SK-N-DZ (cell line): ENCODE measurements at places on chromosomes 16 and 17.

GRCh38 chr17:59796138-59796537 is 88.7 kb downstream of the VMP1 start:
- no peak for DNase-seq

GRCh38 chr16:10245002-10245401 is 62.8 kb upstream of the GRIN2A start:
- no peak for DNase-seq

DNA sequence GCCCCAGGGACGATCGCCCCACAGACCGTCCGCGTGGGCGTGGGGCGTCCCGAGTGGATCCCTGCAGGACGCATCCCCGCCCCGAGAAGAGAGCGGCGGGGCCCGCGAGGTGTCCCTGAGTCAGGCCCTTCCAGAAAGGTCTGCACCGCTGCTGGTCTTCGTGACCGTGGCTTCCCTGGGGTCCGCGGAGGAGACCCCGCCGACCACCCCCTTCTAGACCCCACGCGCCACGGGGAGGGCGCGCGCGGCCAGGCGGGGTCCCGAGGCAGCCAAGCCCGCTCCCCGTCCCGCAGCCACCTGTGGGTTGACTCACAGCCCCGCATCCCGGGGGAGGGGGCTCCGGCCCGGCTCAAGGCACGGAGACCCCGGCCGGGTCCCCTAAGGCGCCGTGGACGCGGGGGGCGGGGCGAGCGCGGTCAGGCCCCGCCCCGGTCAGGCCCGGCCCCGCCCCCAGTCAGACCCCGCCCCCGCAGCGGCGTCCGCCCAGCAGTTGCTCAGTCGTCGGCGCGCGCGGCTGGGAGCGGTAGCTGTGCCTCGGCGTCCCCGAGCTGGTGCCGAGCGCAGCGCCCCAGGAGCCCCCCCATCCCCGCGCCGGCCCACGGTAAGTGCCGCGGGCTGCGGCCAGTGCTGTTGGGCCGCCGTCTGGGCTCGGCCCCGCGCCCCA is at the start of gene BAIAP3:
Gene BAIAP3, plus strand, starts transcription at position 497 of the 664 bp plus-strand sequence. CDS start 4,905 bp downstream, outside the sequence.
- DNase-seq = no peak

GRCh38 chr16:89332902-89333245 is 115.4 kb downstream of the ZNF778 start:
- no peak for DNase-seq

DNA sequence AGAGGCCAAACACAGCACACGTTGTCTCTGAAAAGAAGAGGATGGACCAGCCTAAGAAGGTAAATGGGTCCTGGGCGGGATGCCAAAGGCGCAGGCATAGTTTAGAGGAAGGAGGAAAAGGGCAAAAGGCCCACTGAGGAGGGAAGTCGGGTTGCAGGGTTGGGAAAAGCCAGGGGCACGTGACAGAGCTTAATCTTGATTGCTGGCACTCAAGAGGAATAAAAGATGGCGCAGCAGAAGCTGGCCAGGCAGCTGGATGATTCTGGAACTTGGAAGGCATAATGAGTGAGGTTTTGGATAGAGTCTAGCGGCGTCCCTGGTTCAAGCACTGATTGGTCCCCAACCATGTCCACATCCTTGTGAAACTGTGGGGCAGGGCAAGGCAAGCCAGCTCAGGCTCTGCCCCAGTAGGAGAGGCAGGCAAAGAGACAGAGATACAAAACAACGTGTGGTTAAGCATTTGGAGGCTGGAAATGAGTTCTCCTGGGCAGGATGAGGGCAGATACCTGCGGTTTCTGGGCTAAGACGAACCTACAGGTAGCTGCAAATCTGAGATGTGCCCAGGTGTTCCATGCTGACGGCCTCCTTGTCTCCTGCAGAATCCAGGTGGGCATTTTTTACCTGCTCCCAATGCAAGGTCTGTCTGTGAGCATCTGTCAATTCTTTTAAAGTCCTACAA is 52.7 kb upstream of the CIBAR2 start:
- no peak for DNase-seq

DNA sequence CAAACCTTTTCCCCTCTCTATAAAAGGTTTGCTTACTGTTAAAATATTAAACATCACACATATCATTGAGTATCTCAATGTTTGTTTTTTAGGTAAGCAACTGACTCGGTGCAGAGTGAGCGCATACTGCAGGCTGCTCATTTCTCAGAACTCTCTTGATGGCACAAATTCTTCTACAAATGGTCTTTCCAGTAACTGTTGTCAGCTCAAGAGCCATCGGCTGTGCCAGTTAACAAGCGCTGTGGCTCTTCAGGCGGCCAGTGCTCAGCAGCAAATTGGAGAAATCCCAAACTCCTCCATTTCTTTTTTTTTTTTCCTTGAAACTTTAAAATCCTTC is 8.6 kb downstream of the ABCA3 start:
- no peak for DNase-seq

DNA sequence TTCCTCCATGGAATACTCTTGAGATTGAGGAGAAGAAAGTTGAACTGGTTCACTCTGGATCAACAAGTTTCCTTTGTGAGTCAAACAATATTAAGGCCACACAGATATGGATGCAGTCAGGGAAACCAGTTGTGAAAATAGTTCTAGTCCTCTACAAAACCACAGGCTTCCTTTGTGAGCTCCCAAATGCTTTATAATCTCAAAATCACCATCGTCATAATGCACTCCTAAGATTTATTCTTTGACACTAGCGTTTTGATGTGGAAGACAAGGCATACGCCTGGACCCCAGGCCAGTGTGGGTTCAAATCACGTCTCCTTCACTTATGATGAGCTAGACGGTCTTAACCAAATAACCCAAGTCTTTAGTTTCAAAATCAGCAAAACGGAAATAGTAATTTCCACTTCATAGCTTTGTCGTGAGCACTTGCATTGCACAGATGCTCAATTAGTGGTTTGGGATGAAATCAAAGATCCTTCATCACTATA is 142.6 kb downstream of the STX8 start:
- DNase-seq = no peak

DNA sequence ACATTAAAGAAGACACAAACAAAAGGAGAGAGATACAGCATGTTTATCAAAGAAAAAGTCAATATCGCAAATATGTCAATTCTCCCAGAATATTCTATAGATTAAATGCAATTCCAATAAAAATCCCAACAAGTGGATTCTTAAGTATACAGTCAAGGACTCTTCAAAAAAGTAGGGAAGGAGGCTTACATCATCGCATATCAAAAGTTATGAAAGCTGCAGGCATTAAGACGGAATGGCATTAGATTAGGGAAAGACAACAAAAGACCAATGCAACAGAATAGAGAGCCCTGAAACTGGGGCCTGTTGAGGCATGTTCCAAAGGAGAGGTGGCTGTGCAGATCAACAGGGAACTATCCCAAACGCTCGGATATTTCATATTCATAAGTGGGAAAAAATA is 76.0 kb downstream of the MARCHF10 start:
- no peak for DNase-seq

- DNase-seq = no peak
Measured at GRCh38 chr17:82127704-82128103, 29.7 kb upstream of the FASN start.

DNA sequence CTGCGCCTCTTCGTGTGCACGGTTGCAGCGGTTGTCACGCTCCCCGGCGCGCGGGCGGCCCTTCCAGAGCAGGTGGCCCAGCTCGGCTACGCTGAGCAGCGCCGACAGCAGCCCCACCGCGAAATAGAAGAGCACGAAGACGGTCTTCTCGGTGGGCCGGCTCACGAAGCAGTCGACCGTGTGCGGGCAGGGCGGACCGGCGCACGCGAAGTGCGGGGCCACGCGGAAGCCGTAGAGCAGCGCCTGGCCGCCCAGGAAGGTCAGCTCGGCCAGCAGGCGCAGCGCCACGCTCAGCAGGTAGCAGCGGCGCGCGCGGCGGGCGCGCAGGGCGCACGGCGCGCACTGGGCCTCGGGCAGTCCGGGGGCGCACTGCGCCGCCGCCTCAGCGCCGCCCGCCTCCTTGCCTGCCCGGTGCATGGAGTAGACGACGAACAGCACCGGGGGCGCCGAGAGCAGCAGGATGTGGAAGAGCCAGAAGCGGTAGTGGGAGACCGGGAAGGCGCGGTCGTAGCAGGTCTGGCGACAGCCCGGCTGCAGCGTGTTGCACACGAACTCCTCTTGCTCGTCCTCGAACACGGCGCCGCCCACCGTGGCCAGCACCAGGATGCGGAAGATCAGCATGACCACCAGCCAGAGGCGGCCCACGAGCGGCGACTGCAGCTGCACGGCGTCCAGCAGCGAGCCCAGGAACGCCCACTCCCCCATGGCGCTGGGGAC is 1.3 kb downstream of the GJD3 start:
- no peak for DNase-seq

GRCh38 chr16:80046848-80047247 is 446.3 kb upstream of the MAF start:
- DNase-seq = no peak

GRCh38 chr17:63832455-63832854 is 5.0 kb upstream of the FTSJ3 start:
- no peak for DNase-seq

GRCh38 chr17:4543557-4544026 is 11.6 kb downstream of the MYBBP1A start:
- no peak for DNase-seq

GRCh38 chr16:87250431-87250960 is 66.7 kb downstream of the C16orf95 start:
- no peak for DNase-seq

DNA sequence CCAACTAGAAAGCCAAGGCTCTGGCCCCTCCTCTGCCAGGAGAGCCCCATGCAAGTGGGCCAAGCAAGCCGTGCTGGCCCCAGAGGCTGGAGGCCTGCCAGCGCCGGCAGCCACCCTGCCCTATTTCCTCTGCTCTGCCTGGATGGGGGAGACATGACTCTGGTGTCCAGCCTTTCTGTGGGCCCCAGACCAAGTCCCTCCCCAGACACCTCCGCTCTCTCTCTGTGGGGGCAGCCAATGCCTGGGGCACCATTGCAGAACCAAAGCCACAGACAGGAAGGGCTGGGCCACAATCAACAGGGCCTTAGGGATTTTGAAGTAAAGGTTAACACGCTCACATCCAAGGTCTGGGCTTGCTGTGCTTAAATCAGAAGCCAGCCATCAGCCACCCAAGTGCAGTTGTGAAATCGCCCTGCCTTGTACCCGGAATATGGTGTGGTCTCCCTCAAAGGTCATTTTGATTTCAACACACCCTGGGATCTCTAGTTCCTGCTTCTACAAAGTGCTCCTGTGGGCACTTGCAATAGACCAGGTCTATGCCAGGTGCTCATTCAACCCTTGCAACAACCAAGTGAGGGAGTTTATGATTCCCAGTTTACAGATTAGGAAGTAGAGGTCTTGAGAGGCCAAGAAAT is 63.5 kb upstream of the TEX2 start:
- DNase-seq = no peak

DNA sequence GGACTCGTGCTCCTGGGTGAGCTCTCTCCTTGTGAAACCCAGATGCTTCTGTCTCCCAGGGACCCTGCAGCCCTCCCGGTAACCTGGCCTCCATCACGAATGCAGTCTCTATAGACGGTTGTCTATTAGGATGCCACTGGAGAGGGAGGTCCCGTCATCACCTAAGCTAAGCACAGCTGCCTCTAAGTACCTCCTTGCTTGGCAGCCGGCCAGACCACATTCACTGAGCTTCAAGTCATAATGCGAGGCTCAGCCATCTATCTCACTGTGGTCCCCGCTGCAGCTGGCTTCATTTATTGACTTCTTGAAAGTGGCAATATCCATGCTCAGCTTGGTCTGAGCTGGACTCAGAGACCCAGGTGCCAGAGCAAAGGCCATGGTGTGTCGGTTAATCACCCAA is 74.5 kb upstream of the HSBP1 start:
- DNase-seq = no peak

DNA sequence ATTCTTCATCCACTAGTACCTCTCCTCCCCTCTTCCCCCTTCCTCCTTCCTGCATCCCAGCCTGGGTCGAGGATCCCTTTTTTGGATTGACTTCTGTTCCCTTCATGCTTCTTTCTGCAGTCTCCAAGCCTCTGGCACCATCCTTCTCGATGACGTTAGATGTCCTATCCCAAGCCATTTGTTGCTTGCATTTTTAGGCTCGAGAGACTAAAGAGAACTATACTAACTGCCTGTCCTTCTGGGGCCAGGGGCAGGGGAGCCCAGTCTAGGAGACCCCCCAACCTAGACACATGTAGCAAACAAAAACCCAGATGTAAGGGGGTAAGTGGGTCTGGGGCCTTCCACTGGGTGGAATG is 23.9 kb downstream of the UNK start:
- no peak for DNase-seq

- DNase-seq = no peak
Measured at GRCh38 chr17:9367156-9367555, 208.5 kb downstream of the STX8 start.

DNA sequence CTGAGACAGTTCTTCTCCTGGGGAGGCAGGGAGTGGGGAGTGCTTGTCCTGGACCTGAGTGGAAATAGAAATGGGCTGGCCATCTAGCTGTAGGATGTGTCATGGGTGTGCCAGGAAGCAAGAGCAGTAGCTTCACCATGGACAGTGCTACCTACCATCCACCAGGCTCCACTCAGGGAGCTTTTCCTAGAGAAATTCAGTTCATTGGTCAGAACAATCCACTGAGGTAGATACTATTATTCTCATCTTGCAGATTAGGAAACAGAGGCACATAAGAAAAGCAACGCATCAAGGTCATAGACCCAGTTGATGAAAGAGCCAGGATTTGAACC is 372.0 kb downstream of the SLC39A11 start:
- DNase-seq = no peak
